ENCODE measurements at places on chromosomes 2 and 18.

GRCh38 chr2:235920216-235920865 lies 247.8 kb downstream of the GBX2 start:
- no peak for DNase-seq

GRCh38 chr18:38966841-38967240 lies 1401.2 kb upstream of the CELF4 start:
- DNase-seq: no peak

DNA sequence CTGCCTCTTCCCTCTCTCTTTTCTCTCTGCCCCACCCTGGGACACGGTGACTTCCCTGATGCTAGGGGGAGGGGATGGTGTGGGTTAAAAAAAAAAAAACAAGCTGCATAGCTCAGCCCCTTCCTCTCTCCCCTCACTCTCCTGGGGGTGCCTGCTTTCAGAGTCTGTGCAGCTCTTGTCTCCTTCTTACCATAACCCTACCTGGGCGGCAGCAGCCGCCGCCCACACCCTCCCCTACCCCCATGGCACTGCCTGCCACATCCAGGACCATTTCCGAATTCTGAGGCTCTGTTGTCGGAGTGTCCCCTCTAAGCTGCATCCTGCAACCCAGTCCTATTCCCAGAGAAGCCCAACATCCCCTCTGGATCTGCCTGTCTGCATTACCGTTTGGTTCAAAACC lies 16.0 kb downstream of the TTC32 start:
- no peak for DNase-seq

DNA sequence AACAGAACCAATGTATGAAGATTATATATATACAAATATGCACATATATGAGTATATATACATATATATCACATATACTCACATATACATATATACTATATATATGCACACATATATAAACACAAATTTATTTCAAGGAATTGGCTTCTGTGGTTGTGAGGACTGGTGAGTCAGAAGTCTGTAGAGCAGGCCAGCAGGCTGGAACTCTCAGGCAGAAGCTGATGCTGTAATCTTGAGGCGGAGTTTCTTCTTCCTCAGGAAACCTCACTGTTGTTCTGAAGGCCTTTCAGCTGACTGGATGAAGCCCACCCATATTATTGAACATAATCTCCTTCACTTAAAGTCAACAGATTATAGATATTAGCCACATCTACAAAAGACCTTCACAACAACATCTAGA lies 143.9 kb upstream of the CREB1 start:
- DNase-seq: no peak

DNA sequence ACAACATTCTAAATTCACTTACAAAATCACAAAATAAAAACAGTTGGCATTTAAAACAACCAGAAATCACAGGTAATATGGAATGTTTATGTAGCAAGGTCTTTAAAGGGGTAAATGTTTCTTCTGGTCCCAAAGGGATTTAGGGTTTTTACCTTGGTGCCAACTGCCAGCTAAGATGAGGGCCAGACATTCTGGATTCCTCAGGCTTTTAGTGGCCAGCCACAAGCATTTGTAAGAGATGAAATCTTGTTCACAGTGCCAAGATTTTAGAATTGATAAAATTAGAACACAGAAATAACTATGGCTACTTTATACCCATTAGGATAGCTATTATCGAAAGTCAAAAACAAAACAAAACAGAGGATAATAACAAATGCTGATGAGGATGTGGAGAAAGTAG lies 60.4 kb upstream of the CDKL4 start:
- DNase-seq: no peak

GRCh38 chr2:121907928-121908327 lies 152.5 kb downstream of the TSN start:
- DNase-seq: no peak

DNA sequence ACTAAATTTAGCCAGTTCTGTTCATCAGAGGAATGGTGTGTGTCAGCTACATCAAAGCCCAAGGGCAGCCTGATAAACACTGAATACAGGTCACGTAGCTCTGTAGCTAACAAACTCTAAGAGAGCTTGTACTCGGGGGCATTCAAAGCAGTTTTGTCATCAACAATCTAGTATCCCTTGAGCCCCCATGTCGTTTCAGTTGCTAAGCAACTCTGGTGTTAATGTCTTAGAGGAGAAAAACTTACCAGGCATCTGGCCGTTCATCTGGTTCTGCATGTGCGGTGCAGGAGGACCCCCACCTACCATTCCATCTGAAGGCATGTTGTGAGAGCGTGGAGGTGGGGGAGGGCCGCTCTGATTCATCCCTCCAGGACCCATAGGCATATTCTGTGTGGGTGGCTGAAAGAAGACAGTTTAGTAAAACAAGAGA lies 33.1 kb downstream of the SS18 start:
- DNase-seq: no peak

DNA sequence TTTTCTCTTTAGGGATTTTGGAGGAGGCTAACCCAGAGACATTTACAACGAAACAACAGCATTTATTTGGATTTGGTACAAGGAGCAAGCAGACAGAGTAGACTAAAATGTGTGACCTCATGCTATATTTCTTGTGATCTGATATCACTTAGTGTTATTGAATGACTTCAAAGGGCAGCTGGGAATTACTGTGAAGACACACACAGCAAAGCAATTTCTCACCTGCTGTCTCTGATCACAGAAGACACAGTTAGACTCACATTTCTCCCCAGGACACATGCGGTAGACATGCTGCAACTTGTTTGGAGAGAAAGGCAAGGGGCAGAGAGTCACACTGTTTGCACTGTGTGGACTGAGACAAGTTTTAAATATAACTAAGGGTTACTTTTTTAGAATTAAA lies 67.5 kb downstream of the LTBP1 start:
- DNase-seq: no peak

DNA sequence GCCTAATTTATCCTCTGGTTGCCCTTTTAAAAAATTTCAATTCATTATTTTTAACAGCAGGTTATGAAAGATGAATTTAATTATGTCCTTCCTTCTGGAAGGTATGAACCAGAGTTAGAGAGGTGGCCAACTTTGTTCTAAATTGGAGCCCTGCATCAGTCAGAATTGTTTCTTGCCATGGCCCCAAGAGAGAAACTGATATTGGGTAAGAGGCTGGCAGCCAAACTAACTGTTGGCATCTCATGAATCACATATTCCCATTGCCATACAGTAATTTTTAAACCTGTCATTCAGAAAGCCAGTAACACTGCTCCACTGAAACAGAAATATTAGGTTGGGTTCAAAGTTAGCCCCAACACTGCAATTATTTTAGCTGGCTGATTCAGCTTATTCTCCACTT lies 67.4 kb downstream of the SMAD2 start:
- no peak for DNase-seq

- no peak for DNase-seq
Measured at GRCh38 chr2:132669908-132670495, at the start of gene LYPD1. TSS of gene LYPD1 (minus strand) at chr2:132670205. CDS start at chr2:132669932, 273 bp downstream.

- DNase-seq: no peak
Measured at GRCh38 chr2:35080231-35080910, 1275.2 kb upstream of the CRIM1 start.

GRCh38 chr2:68762665-68763064 lies 28.1 kb downstream of the ARHGAP25 start:
- DNase-seq: no peak

GRCh38 chr2:156890529-156891148 lies 366.9 kb upstream of the GALNT5 start:
- DNase-seq: no peak

- DNase-seq: no peak
Measured at GRCh38 chr2:186917866-186918265, 68.9 kb upstream of the ZSWIM2 start.

DNA sequence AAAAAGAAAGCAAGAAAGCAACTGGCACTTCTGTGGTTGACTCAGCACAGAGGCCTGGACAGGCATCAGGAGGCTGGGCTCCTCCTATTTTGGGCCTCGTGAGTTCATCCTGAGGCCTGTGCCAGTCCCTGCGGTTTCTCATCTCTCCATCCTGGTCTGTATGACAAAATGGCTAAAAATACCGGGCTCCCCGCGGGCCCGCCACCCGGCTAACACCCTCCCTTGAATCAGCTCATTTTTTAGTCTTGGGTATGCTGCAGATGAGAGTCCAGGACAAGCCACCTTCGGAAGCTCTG lies 62.3 kb upstream of the YWHAQ start:
- no peak for DNase-seq

GRCh38 chr2:11457935-11458334 lies 8.0 kb downstream of the E2F6 start:
- DNase-seq: no peak

DNA sequence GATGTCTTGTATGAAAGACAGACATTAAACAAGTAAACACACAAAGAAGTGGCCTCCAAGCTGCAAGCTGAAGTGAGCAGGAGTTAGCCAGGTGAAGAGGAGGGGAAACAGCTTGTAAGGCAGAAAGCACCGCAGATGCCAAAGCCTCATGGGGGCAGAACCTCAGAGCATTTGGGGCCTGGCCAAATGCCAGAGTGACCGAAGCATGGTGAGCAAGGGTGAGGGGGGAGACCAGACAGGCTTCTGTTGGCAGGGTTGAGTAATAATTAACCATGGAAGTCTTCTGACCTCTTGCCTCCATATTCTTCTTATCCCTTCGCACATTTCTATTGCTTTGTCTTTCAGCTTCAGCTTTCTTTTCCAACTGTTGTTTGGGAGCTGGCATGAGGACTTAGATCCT lies 5.6 kb downstream of the QPCT start:
- no peak for DNase-seq

- DNase-seq: no peak
Measured at GRCh38 chr2:215919624-215920243, 93.6 kb downstream of the MREG start.

DNA sequence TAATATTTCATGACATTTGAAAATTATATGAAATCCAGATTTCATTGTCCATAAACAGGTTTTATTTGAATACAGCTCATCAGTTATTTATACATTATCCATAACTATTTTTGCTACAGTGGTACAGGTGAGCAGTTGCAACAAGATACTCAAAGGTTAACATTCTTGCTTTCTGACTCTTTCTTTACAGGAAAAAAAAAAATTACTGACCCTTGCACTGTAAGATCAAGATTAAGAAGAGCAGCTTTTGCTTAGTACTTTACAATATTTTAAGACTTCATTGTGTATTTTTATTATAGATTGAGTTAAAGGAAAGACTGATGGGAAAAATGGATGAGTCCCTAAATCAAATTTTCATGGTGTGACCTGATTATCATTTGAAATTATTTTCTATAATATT lies 11.2 kb downstream of the ETAA1 start:
- DNase-seq: no peak

DNA sequence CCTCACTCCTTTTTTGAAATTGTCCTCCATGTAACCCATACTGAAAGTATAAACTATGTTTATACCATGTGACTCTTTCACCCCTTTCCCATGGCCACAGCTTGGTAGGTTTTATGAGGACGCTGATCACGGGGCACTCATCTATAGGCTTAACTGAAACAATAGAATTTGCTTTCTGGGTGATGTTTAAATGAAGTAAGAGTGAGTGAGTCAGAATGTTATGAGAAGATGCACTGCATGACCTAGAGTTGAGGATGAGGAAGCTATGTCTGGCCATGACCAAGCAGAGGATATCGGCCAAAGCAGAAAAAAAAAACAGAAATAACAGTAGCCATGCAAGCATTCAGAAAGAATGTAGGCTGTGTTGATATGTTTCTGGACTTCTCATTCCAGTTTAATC lies 34.9 kb downstream of the SCN1A start:
- no peak for DNase-seq

GRCh38 chr18:44974174-44974573 lies 293.5 kb downstream of the SETBP1 start:
- no peak for DNase-seq

- DNase-seq: no peak
Measured at GRCh38 chr2:119066272-119066804, 92.2 kb downstream of the C1QL2 start.

DNA sequence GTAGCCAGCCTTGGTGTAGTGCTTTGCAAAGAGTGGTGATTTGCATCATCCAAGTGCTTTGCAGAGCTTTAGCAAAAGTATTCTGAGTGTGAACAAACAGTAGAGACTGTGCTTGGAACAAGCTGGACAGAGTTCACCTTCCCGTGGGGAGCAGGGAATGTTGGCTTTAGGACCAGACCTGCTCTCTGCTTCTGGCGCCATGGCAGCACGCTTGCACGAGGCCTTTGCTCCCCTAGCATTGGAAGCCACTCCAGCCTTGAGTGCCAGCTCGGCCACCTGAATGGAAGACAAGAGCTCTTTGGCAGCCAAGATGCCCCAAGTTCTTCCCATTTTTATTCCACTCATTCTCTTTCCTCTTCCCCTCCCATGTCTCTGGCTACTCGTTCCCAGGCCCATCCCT lies 250.8 kb upstream of the OSR1 start:
- DNase-seq: no peak

GRCh38 chr2:151971301-151972051 lies 127.4 kb downstream of the CACNB4 start:
- DNase-seq: no peak

DNA sequence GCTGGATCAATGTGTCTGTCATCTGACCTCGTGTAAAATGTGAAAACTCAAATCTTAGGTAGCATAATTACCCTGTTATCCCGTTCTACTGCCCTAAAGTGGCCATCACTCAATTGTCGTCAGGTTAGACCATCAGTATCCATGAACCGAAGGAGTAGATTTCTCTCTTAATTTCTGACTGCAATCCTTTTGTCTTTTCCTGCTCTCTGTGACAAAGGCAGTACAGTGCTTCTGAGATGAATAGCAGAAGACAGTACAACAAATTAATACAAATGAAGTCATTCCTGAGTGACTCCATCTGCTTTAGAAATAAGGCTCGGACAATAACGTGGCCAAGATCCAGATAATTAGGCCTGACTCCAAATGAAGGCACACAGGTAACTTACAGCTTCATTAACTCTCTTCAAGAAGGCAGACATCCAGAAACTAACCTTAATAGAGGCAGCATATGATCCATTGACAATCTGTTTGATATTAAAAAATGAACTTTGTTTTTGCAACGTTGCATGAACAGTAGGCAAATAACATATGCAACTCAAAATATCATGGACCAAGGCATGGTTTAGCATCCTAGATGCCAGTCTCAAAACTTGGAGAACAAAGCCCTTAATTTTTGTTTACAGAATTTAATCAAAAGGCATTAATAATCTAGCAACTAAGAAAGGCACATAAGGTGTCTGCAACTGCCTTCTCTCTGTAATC lies 96.7 kb upstream of the CDH20 start:
- no peak for DNase-seq

DNA sequence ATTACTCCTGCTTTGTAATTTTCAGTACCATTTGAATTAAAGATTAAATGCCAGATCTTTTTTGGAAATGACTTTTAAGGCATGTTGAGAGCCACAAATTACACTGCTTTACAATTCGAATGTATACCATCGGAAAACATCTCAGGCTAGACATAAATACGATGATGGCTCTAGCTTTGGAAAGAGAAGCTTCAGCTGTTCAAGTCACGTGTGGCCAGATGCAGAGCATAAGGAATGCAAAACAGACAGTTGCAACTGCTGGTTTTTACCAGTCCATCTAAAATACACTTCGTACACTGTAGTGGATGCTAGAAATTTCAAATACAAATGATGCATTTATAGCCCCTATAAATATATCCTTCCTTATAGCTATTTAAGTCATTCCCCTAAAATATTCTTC lies 8.0 kb downstream of the ZNF516 start:
- DNase-seq: no peak

Data from right lobe of liver (tissue), 6 donors.